ENCODE measurements at places on chromosomes 11 and 22.
A peak's percentile ranks its signal among the peaks of the same experiment; 100 is the strongest.

- no peak for DNase-seq
These were observed 4.7 kb downstream of the OR8U1 start for GRCh38 chr11:56380120-56380519.

DNA sequence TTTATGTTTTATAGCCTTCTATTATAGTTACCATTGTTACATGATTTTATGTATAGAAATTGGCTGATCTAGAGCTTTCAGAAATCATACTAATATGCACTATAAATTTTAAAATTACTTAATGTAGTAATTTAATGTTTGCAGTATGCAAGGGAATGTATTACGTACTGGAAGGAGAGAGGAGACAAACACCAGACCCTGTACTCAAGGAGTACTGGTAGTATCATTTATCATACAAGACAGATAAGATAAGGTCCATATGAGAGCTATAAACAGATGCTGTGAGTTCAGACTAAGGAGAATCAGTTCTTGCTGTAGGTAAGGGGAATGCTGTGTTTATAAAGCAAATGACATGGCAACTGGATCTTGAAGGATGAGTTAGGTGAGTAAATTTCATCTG is 765 bp downstream of the BCO2 start:
- no peak for DNase-seq

- no peak for DNase-seq
These were observed 128.7 kb downstream of the CTTN start for GRCh38 chr11:70527046-70527395.

DNA sequence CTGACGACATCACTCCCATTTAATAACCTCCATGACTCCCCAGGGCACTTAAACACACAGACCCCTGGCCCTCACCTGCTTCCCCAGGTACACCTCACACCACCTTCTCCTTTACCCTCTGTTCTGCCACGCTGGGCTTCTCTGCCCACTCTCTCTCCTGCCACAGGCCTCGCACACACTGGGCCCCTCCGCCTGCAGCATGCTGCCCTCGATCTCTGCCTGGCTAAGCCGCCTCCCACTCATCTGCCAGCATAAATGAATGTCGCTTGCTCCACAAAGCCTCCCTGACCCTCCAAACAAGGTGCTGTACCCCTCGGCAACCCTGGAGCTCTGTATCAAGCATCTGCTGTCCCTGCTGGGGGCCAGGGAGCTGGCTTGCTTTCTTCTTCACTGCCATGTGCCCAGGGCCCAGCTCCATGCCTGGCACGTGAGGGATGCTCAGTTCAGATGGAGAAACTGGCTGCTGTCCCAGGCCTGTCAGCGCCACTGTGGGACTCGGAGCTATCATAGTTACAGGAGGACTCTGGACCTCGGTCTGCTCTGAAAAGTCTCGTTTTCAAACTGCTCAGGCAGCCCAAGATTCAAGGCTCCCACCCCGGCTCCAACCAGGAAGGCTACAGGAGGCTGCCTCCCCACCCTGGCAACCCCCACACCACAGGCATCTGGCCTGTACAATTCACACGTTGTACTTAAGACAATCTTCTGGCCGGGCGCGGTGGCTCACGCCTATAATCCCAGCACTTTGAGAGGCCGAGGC is 11.9 kb downstream of the TTLL1 start:
- no peak for DNase-seq

GRCh38 chr22:22463855-22464540 is 44.5 kb downstream of the ZNF280B start:
- peak; percentile 49 for DNase-seq

DNA sequence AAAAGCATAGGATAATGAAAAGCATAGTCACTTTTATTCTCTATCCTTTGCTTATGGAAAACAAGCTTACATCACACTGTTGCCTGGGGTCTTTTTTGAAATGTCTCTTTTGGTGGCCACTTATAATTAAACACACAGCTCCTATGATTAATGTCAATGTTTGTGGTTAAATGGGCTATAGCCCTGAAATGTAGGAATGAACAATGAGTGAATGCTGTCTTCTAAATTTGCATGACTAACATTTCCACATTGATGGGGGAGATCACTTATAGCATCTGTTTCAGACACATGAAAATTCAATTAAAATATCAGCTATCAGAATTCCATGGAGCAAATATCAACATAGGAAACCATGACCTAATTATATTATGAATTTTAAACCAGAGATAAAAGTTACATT is 171.4 kb upstream of the FAT3 start:
- DNase-seq, result no peak
